MCF 10A (cell line): ENCODE measurements at places on chromosomes 16 and 17.

DNA sequence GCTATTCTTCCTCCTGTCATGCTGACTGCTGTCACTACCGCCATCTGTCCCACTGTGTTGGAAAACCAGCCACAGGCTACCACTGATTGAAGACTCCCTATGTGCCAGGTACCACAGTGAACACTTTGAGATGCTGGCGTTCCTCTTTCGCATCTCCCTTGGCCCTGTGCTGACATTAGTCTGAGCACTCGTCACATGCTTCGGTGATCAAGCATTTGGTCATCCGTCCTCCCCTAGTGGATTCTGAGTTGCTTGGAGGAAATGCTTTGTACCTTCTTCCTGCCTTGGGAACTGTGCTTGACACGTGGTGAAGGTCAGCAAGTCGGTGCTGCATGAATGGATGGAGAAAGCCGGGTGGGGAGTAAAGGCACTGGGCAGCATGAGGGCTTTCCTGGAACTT is 260.1 kb downstream of the SNX29 start:
- no peak for DNase-seq
- no peaks in the 10 kb centered on the region for H3K36me3 ChIP-seq
- no peaks in the 10 kb centered on the region for H3K4me1 ChIP-seq
- no peaks in the 10 kb centered on the region for H3K27me3 ChIP-seq

GRCh38 chr17:65583921-65584603 is 22.6 kb upstream of the AXIN2 start:
- no peaks in the 10 kb centered on the region for H3K4me1 ChIP-seq
- no peak overlapping the region for H3K4me3 ChIP-seq
- H3K27ac ChIP-seq: no peak overlapping the region
- H3K36me3 ChIP-seq: peaks cover 6% of the 10 kb centered on the region
- DNase-seq: no peak
- no peaks in the 10 kb centered on the region for H3K27me3 ChIP-seq

GRCh38 chr16:14302399-14303181 is 231.5 kb downstream of the MRTFB start:
- H3K27ac ChIP-seq: no peak overlapping the region
- no peak for DNase-seq
- H3K36me3 ChIP-seq: peaks cover 7% of the 10 kb centered on the region
- peak overlapping the region; percentile 81 for H3K4me3 ChIP-seq
- no peaks in the 10 kb centered on the region for H3K27me3 ChIP-seq

DNA sequence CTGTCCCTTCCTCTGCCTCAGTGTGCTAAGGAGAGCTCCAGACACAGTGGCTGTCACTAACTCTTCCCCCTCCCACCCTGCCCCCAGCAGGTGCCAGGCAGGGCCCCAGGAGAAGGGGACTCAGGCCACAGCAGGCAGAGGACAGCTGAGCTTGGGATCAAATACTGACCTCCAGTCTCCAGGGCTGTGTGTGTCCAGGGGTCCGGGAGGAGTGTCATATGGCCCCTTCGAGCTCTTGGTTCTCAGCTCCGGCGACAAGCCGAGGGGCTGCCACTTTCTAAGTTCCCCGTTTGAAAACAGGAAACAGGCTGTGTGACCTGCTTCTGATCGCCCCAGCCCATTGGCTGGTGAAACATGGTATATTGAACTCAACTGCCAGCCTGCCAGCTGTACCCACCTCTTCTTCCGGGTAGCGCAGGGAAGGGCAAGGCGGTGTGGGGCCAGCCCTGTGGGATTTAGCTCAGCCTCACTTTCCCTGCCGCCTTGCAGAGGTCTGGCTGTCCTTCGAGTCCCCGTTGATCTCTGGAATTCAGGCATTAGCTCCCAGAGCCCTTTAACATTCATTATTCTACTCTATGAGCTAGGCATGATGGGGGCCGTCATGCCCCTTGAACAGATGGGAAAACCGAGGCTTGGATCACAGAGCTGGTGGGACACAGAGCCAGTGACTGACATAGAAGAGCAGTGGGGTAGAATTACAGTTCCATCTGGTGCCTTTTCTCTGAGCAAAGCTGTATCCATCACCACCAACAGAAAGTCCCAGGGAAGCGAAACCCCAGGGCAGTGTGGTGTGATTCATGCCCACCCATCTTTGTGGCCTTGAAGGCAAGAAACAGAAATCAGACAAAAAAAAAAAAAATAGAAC is at the start of gene SNX20:
SNX20 (minus strand) TSS at position 292 of the 865 bp plus-strand sequence. CDS start 3,786 bp downstream, outside the sequence.
- no peak for DNase-seq
- H3K27ac ChIP-seq: no peak within 1 kb of the TSS
- no peak within 1 kb of the TSS for H3K4me3 ChIP-seq
- no peaks in the 10 kb centered on the region for H3K27me3 ChIP-seq
- no peaks in the 10 kb centered on the region for H3K36me3 ChIP-seq

- H3K27ac ChIP-seq: no peak within 1 kb of the TSS
- DNase-seq: peak; percentile 94
- H3K4me3 ChIP-seq: no peak within 1 kb of the TSS
- H3K36me3 ChIP-seq: peaks cover 17% of the 10 kb centered on the region
- H3K27me3 ChIP-seq: no peaks in the 10 kb centered on the region
Observed at GRCh38 chr16:3256146-3256865, at the start of gene MEFV. Gene MEFV (minus strand): TSS chr16:3256633. CDS start chr16:3256587, 46 bp downstream.

DNA sequence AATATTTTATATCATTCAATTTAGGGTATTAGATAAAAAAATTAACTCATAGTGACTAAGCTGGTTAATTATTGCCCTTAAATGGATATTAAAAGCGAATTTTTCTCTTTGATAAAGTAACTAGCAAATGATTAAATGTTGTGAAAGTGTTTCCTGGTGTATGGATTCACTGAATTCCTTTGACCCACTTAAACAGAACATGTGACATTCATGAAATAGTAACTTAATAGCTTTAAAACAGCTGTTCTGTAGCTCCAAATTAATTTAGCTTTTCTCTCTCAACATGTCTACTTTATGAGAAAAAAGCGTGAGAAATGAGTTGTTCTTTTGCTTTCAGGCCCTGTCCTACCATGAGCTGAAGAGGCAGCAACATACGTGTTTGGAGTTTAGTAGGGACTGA is 36.4 kb upstream of the APPBP2 start:
- DNase-seq: no peak
- no peak overlapping the region for H3K27ac ChIP-seq
- no peak overlapping the region for H3K4me3 ChIP-seq
- no peaks in the 10 kb centered on the region for H3K27me3 ChIP-seq

DNA sequence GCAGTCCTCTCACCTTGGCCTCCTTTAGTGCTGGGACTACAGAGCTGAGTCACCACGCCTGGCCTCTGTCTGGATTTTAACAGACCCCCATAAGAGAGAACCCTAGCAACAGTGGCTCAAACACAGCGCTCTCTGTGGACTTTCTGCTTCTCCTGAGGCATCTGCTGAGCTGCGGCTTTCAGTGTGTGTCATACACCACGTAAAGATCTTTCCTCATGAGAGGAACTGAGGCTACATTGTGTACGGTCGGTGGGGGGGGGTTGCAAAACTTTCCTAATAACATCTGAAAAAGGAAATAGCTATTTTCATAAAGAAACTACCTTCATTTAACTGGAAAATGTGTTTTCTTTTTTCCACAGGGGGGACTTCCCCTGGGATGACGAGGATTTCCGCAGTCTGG is 32.9 kb downstream of the DEF8 start:
- no peak for DNase-seq
- peaks cover 57% of the 10 kb centered on the region for H3K36me3 ChIP-seq
- H3K27ac ChIP-seq: no peak overlapping the region
- H3K27me3 ChIP-seq: no peaks in the 10 kb centered on the region
- no peaks in the 10 kb centered on the region for H3K4me1 ChIP-seq
